ENCODE measurements at places on chromosomes 4 and X. TPM values are rescaled to one million over a fixed set of nuclear protein-coding genes. Genes with fewer than 3 reads are reported as not detected.

DNA sequence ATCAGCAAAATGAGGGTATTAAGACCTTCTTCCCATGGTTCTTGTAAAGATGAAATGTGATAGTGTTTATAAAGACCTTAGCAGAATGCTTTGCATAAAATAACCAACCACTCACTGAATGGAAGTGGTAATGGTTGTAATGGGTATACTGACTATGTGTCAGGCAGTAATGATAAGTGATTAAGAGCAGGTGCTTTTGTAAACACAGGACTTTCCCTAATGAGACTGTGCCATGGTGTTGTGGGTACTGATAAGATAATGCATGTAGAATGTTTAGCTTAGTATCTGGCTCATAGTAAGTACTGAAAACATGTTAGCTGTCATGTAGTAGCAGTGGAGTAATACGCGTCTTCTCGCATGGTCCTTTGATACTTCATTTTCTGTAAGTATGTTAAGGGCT, 6.9 kb downstream of the LSM6 start:
- DNase-seq = no peak

Gene TIGD2
- 3.8 TPM for total RNA-seq

DNA sequence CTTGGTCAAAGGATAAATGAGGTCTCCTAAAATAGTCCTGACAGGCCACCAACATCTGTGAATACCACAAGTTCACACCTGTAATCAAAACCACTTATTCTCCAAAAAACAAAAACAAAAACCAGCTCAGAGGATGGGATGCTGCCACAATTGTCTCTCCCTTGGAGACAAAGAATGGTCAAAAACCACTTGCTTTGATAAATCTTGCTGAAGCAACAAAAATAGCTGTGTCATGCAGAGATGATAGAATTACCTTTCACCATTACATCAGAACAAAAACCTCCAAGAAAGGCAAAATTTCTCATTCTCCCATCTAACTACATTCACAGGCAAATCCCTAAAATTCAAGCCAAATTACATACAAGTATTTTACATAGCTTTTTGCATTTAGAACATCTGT, 180.4 kb downstream of the MAML3 start:
- DNase-seq = no peak

- DNase-seq = no peak
These were observed 20.4 kb downstream of the PRPS2 start for GRCh38 chrX:12811658-12812057.

- no peak for DNase-seq
These were observed 2761.5 kb downstream of the ARAP2 start for GRCh38 chr4:33482773-33483172.

- no peak for DNase-seq
These were observed 3.4 kb downstream of the SLC7A11 start for GRCh38 chr4:138238521-138239292.

Gene EDNRA
- 10.3 TPM for total RNA-seq

- DNase-seq = no peak
These were observed 137.9 kb upstream of the MAP9 start for GRCh38 chr4:155514628-155515027.

GRCh38 chr4:94978904-94979303, 221.1 kb downstream of the BMPR1B start:
- DNase-seq = no peak

- DNase-seq = no peak
These were observed 7.0 kb upstream of the ATP6AP2 start for GRCh38 chrX:40573763-40574162.

DNA sequence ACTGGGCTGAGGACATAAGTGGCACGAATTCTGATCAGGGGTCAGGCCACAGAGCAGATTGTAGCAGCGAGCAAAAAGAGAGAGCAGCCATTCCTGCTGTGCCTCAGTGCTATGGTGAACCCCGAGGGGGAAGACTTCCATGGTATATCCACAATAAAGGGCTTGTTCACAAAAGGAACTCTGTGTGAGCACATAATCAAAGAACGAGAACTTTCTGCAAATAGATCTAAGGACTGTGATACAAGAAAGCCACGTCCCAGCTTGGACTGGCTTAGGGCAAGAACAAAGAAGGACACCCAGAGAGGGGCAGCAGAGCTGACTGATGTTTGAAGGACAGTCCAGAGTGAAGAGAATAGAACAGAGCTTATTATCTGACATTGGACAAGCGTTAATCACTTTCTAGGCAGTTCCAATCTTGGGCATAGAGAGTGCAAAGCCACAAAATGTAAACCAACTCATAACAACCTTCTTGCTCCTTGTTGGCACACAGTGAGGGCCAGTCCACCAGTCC, 24.0 kb downstream of the PPEF2 start:
- no peak for DNase-seq

Gene TMPRSS11F
- total RNA-seq = 22.3 TPM

GRCh38 chr4:117093571-117093970, 8.2 kb upstream of the TRAM1L1 start:
- DNase-seq = no peak

GRCh38 chrX:3191201-3191600, 149.9 kb downstream of the ARSF start:
- DNase-seq = no peak

DNA sequence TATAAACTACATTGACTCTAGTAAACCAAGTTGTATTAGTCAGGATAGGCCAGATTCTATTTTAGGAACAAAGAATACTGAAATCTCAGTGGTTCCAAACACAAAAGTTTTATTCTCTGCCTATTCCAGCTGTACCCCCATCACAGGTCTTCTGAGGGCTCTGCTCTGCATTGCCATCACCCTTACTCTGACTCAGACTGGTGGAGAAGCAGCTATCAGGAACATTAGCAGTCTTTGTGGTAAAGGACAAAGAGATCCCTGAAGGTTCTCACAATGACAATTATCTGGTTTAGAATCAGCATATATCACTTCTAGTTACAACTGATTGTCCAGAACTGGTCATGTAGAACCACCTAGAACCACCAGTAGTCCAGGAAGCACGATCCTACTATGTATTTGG, 251.1 kb downstream of the GLUD2 start:
- no peak for DNase-seq

- no peak for DNase-seq
These were observed 34.4 kb upstream of the CCDC160 start for GRCh38 chrX:134202561-134202960.

Gene ZNF711
- total RNA-seq = 3.2 TPM

DNA sequence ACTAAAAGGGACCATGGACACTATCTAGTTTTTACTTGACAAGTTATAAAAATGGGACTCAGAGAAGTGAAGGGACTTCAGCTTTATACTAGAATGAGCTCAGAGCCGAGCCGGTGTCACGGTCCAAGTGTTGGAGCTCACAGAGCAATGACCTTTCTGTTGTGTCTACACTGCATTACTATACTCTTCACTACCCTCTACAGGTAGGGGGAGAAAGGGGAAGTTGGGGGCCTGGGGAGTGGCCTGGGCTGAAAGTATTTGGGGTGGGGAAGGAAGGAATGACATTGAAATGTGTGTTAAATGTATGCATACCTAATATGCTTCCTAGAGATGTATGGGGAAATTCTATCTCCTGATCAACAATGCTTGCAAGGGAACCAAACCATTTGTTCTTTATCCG, 48.8 kb upstream of the HHIP start:
- no peak for DNase-seq

Gene FAM9C
- total RNA-seq = not detected

Gene FDCSP
- not detected for total RNA-seq

DNA sequence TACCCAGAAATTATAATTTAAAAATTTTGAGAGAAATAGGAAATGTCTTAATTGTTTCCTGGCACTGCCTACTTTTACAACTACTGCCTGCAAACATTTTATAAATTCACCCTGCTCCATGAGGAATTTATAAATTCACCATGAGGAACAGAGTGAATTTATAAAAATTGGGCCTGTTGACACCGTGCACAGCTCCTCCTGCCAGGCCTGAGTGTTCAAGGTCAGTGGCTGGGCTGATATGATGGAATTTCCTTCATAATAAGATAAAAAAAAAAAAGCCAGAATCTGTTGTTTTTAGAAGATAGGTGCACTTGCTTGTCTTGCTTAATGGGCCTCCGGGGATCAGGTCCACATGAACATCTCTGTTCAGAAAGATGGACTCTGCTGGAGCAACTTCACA, 151.7 kb upstream of the RASGEF1B start:
- DNase-seq = no peak

Gene AFP
- not detected for total RNA-seq

DNA sequence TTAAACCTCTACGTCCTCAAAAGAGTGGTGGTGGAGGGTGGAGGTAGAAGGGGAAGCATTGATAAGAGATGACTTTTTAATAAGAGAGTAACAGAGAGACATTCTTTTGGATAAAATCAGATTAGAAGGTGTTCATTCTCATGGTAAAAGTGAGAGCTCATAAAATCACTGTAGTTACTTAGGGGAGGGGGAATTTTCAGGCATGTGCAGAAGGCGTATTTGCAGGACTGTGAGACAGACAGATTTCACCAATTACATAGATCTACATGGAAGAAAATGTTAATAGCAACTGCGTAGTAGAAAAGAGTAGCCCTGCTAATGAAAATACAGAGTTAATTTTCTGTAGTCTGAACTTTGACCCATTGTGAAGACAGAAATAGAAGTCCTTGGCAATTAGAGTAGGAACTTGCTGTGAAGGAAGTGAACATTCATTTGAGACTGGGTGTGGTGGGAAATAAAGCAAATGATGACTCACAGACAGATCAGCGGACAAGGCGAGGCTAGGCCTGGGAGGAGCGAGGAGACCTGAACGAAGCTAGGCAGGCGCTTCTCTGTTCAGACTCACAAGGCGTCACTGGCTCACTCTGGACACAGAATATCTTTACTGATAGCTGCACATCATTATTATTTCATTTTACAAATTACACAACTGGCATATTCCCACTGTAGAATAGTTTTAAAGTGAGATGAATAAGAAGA, 57.2 kb upstream of the FAM9C start:
- DNase-seq = peak; percentile 76

Gene PLCXD1
- total RNA-seq = 64.1 TPM

Gene GYG2
- total RNA-seq = 7.1 TPM

DNA sequence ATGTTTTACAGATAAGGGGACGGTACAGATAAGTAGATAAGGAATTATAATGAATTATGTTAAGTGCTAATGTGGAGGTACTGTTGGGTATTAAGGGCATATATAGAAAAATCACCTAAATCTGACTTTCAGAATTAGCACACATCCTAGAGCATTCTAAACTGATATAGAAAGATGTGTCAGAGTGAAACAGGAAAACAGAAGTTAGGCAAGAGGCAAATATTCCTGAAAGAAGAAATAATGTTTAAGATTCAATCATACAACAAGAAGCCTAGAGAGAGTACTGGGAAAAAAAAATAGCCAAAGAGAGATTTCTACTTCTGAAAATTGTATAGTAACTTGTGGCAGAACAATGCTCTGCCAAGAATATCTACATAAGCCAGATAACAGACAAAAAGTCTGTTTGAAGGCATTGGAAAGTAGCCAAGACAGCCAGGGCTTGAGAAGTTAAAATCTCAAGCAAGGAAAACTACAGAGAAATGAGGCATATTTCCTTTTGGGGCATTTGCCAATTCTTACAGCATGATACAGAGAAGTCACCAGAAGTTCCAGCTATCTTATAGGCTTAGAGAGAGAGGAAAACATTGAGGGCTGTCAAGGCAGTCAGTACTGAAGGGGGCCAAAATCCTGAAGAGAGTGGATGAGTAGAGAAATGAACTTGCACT, 646.0 kb downstream of the RPA4 start:
- DNase-seq = no peak

Gene GPR119
- total RNA-seq = not detected

DNA sequence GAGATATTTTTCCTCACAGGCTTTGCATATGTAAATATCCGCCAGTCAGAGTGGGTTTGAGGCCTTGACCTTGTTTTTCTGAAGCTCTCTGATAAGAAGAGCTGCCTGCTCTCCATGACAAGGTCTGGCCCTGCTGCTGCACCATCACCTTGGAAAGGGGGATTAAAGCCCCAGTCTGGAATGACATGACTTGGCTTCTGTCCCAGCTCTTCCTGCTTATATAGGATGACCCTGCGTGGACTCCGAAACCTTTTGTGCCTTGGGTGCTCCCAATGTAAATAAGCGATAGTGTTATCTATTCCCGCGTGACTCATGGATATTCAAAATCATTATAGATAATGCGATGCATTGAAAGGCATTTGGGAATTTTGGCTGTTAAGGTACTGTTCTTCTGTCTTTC, 139.3 kb downstream of the BMPR1B start:
- no peak for DNase-seq

DNA sequence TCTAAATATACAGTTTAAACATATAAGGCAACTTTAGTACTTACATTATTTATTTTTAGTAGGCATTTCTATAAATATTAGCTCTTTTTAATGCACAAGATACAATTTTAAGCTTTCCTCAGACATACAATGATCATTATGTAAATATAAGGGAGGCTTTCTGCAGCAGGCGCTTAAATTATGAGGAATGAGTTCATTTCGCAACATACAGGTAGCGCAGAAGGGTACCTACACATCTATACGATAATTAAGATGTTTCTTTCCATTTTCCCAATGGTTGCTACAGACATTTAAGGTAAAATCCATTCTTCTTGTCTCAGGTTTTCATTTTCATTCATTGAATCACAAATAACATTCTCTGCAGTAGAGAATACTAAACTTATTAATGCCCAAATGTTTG, 1.2 kb downstream of the AASDH start:
- no peak for DNase-seq

DNA sequence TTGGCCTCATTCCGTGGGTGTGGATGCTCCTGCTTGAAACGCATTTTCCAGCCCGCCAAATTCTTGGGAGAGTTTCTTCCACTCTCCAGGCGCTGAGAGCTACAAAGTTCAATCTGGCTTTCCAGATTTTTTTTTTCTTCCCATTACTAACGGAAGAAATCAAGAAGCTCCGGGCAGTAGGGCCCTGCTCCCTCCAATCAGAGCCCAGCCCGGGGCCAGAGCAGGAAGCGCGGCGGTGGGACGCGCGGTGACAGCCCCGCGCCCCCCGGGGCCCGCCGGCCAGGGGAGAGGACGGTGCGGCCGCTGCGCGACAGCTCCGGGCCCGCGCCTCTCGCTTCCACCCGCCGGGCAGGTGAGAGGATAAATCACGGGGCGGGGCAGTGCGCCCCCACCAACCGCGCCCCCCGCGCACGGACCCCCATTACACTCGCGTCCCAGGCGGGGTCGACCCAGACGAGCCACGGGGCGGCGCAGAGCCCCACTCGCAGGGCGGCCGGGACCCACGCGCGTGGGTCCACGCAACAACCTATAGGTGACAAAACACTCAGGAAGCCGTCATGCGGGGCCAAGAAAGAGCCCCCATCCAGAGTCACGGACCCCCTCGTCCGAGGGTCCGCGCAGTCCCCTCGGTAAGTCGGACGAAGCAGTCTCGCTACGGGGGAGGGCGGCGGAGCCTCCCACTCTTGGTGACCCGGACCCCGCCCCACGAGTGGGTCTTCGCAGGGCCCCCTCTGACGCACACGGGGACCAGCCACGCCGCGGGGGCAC, 868 bp downstream of the AFAP1 start:
- peak; percentile 88 for DNase-seq

DNA sequence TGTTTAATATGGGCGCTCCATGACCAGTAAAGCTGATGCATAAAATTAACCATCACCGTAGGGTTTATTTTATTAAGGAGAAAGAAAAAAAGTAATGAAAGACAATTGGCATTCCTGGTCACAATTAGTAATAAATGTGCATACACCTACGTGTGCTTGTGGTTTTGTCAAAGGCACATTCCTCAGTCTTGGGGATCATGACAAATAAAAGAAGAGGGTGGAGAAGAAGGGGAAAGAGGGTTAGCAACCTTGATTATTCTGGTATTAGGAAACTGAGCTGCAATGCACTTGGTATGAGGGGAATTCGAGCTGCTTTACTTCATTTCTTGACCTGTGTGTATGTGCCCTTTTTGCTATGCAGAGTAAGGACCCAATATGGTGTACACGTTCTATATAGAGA, 1798.3 kb upstream of the PCDH7 start:
- DNase-seq = no peak

GRCh38 chr4:171639540-171639939, 173.7 kb upstream of the GALNTL6 start:
- no peak for DNase-seq

Data from lower leg skin (tissue), 4 donors.